ENCODE measurements at places on chromosomes 16 and 17.
A peak's percentile ranks its signal among the peaks of the same experiment; 100 is the strongest.

DNA sequence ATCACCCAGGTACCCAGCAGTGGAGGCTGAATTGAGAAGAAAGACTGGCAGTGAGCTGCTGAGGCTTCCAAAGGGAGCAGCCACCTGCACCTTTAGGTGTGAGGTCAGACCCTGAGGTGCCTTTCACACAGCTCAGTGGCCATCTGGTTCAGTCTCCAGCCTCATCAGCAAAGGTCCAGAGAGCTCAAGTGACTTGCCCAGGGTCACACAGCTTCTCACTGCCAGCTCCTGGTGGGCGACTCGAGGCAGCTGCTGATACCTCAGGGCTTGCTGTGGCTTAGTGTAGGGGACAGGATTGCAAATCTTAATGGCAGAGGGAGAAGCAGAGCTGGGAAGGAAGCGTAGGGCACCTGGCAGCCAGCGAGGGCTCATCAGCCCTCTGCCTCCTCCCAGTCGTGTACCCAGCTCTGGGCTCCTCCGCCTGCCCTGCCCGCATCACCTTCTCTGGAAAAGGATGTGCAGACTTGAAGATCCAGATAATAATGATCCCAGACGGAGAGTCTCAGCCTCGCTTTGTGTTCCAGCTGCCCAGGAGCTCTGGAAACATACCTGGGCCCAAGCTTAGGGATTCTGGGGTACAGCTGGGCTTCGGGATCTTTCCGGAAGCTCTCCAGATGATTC, 165.3 kb upstream of the GSE1 start:
- DNase-seq = no peak

DNA sequence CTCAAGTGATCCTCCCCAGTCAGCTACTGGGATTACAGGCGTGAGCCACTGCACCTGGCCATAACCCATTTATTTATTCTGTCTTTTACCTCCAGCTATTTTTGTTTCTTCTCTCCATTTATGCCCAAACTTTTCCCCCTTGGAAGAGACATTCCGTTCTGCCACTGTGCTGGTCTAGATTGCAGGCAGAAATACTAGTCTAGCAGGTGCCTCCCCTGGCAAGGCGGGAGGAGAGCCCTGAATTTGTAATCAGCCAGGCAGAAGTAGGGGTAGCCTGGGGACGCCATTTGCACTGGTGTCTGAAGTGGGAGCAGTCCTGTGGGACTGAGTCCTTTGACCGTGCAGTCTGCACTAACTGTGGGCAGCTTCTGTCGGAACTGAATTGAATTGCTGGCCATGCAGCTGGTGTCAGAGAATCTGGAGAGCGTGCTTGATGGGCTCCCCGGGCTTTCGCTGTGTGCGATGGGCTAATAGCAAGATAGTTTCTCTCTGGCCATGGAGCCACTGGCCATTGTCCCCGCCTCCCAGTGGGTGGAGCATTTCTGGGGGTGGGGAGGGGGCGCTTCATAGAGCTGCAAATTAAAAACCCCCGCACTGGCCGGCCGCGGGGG, 31.5 kb upstream of the LITAF start:
- DNase-seq = no peak

GRCh38 chr16:87412371-87412995, 20.3 kb downstream of the MAP1LC3B start:
- DNase-seq = no peak

DNA sequence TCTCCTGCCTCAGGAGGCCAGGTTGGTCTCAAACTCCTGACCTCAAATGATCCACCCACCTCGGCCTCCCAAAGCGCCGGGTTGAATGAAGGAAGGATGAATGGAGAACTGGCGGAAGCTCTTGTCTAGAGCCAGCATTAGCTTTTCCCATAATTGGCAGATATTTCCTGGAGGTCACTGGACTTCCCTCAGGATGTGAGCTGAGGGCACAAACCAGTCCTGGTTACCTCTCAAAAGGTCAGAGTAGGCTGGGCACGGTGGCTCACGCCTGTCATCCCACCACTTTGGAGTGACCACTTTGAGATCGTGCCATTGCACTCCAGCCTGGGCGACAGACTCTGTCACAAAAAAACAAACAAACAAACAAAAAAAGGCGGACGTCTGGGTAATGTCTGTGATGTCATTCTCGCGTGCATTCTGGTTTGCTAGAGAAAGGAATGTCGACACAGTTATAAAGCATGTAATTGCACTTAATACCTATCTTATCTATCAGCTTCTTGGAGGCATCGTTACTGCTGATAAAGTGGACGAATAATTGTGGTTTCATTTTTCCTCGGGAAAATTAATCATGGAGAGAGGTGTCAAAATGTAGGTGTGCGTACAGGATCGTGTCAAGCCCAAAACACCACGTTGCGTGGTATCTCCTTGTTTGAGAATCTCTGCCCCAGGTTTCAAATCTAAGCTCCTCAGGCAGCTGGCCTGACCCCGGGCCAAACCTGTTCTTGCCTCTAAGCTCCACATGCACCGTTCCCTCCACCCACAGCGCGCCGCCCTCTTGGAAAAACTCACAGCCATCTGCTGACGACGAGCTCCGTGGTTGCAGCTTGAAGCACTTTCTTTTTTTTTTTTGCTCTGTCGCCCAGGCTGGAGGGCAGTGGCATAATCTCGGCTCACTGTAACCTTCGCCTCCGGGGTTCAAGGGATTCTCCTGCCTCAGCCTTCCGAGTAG, 6.4 kb upstream of the CRK start:
- peak; percentile 32 for DNase-seq

DNA sequence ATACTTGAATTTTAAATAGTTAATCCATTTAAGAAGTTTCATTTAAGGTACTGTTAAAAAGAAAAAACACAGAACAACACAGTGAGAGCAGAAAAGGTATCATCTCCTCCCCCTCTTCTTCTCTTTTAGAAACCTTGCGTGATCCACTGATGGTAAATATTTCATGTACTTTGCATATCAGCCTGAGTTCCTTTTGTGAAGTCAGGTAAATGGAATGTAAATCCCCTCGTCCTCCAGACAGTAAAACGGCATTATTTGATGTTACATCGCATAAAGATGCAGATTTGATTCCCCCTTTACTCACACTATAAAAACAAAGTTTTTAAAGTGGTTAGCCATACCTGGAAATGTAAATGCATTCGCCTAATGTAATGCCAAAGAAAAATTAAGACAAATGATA, 234.4 kb downstream of the WWOX start:
- DNase-seq = no peak

GRCh38 chr17:38451840-38452529, 23.7 kb downstream of the ARHGAP23 start:
- DNase-seq = no peak

- DNase-seq = no peak
Observed at GRCh38 chr17:4870855-4871254, 28.5 kb upstream of the C17orf107 start.

DNA sequence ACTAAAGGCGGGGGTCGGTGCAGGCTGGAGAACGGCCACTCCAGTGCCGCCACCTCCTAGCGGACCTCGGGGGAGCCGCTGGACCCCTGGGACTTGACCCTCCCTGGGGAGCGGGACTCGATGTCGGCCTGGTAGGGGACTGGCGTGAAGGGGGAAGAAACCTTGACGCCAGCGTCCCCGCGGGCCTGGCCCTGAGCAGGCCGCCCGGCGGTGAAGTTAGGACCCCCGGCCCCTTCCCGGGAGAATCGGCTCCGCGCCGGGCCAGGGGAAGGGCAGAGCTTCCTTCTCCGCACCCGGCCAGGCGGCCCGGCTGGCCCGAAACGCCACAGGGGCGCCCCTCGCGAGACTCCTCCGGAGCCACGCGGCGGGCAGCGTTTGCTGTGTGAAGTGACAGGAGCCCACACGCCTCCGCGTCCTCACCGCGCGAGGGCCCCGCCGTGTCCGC, 389 bp downstream of the DUS1L start:
- DNase-seq = peak; percentile 38

DNA sequence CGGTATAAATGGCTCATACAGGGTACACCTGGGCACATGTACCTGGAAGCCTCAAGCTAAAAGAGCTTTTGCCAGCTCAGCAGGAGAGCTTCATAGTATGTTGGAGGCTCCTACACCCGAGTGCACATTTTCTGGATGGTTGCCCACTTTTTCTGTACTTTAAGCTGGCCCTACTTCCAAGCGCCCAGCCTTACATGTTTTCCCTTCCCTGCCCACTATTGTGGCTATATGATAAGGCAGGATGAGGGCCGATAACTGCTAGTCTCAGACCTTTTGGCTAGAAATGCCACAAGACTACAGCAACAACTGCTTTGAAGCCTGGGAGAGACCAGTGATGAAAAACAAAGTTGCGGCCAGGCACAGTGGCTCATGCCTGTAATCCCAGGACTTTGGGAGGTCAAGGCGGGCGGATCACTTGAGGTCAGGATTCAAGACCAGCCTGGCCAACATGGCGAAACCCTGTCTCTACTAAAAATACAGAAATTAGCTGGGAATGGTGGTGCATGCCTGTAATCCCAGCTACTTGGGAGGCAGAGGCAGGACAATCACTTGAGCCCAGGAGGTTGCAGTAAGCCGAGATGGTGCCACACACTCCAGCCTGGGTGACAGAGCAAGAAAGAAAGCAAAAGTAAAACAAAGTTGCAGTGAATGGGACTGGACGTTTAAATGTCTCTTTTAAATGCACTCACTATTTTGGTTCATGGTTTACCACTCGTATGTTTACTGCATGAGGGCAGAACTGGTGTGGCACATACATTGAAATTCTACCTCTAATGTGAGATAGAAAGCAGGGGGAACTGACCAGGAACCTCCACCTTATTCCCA, 14.2 kb upstream of the MARCHF10 start:
- no peak for DNase-seq

GRCh38 chr17:17822189-17822588, 14.6 kb downstream of the SREBF1 start:
- DNase-seq = no peak

DNA sequence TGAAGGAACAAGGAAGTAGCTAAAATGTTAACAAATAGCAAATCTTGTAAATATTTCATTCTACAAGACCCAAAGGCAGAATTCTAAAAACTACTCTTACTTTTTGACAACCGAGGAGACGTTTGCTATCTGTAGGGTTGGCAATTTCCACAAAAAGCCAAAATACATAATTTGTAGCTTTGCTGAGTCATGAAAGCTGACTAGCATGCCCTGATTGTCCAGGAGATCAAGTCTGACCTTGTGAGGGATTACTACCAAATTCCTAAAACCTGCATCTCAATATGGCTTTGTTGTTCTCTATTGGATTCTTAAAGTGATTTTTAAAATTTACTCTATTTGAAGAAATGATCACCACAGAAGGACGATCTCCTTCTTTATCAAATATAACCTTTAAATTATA, 10.8 kb downstream of the DNAJA2 start:
- no peak for DNase-seq

DNA sequence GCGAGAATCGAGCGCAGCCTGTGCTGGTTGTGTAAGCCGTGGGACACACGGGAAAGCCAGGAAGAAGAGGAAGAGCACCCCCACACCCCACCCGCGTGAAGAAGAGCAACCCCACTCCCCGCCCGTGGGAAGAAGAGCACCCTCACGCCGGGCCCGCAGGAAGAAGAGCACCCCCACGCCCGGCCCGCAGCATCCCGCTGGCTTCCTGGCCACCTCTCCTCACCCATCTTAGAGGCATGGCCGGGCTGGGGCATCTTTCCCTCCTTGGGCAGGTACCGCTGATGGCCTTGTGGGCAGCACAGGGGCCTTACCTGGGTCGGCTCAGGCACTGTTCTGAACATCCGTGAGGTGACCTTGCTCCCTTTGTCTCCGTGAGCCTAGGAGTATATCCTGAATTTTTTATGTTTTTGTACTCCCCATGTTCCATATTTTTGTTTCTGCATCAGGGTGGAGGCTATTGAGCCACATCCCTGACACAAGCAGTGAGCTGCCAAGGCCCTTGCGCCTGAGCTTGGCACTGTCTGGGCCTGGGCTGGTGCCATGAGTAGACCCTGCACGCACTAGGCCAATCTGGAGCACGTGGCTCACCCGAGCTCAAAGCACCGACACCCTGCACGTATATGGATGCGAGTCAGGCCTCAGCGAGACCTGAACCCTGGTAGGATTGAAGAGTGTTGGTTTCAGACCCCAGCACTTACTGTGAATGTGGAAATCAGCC, 71.4 kb upstream of the KCTD5 start:
- DNase-seq = no peak

DNA sequence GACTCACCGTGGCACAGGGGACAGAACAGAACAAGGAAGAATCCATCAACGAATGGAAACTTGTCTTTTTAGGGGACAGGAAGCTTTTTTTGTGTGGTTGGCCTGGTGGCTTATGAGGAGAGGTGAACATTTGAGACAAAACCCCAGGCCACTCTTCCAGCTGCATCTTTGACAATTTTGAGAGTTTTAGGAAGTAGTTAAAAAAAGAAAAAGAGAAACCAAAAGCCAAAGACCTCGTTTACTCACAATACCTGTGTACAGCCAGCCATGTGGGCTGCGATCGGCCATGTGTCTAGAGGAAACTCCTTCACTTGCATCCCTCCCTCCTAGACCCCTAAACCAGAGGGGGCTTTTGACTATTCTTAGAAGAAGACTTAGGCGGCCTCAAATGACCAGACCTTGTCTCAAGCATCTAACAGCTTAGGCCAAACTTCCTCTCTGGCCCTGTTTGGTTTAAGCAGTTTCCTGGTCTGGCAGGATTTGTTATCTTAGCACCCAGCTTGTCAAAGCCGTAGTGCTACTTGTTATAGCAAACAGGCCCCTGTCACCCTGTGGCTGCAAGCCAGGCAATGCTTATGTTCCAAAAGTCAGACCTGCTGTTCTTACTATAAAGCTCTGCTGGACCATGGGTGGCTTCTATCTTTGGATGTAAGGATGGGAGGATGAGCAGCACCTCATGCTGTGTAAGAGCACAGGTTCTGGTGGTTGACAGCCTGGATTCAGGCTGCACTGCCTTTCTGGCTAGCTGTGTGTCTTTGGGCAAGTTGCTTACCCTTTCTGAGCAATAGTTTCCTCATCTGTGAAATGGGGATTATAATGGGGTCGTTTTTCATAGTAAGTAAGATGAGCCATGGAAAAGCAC, 17.7 kb downstream of the KSR1 start:
- DNase-seq = peak; percentile 92

GRCh38 chr16:79901522-79901921, 301.0 kb upstream of the MAF start:
- DNase-seq = no peak

DNA sequence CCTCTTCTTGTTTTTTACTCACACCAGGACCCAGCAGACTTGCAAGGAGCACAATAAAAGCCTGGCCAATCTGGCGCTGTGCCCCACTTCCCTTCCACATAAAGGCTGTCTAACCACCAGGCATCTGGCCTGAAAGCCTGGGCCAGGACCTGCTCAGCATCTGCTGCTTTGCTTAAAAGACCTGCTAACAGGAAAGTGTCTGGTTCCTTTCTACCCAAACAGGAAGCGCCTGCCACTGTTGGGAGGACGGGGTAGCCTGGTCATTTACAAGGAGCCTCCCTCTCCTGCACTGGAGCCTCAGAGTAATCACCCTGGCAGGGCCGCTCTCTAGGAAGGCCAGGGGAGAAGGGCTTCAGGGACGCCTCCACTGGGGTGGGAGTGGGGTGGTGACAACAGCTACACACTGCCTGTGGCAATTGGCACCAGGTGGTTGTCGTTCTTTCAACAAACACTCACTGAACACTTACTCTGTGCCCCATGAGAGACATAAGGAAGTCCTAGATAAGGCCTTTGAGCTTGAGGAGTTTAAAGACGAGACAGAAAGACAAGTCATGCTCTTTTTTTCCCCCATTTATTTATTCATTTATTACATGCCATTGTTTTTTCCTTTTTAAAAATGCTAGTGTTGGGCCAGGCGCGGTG, 6.3 kb upstream of the MMP28 start:
- peak; percentile 6 for DNase-seq

GRCh38 chr17:33288954-33289353, 4.1 kb downstream of the ASIC2 start:
- no peak for DNase-seq

- no peak for DNase-seq
Observed at GRCh38 chr16:31429314-31429713, 1.2 kb upstream of the COX6A2 start.

GRCh38 chr16:56611281-56611833, 3.0 kb downstream of the MT2A start:
- DNase-seq = no peak

Data from GM12865 (cell line).